ENCODE measurements at places on chromosomes 7 and 10.

- no peak for DNase-seq
These were observed 39.2 kb downstream of the DNAJC9 start for GRCh38 chr10:73207883-73208282.

DNA sequence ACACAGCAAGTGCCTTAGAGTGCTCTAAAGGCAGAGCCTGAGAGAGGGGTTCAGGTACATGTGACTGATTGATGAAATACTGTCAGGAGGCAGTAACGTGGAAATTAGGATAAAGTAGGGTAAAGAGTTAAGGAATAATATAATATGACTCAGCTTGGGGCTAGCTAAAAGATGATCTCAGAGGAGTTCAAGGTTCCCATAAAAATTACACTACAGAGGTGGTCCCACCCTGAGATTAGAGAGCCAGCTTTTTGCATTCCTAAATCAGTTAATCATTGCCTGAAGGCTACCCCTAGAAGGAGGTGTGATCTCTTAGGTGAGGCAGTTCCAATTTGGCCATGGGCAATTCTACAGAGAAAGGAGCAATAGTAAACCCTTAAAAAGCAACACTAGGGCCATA, 5.8 kb downstream of the LIPJ start:
- no peak for DNase-seq

DNA sequence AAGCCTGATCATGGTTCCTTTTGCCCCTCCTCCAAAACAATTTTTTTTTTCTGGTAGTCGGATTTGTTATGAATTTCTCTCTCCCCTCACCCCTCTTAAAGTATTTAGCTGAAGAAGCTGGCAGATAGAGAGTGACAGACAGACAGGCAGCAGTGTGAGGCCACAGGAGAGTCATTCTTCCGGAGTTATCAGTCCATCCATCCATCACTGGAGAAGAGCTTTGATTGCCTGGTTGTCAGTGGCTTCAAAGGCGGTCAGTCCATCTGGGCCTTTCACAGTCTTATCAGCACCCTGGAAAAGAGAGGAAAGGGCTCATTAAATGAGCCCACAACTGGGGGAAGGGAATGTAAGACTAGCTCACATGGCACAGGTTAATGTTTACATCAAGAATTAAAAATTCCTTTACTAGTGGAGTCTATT, 47.4 kb downstream of the MTPN start:
- DNase-seq: no peak

GRCh38 chr7:84070770-84071169, 123.8 kb downstream of the SEMA3A start:
- DNase-seq: no peak

DNA sequence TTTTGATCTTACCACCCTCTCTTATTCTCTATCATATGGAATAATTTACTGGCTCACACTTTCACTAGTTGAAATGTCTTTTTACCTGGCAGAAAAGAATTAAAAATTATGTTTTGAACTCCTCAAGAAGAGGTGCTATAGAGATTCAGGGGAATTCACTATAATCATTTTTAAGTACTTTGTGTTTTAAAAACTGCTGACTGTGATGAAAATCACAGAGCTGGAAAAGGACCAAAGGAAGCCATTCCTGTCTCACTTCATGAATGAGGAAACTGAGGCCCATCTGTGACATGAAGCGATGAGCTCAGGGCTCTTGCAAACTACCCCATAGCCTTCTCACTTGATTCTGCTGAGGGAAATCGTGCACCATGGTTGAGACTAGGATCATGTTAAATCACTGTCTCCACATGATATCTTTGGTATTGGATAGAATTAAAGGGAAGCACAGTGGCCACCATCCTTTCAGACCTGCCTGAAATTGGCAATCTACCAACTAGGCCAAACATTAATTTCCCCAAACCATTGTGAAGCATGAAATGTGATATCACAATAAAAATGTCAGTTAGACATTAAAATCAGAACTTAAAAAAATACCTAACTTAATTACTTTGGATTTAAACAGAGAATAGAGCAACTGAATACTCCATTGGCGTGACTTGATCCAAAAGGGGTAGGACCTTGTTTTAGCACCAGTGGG, 141.0 kb downstream of the FZD1 start:
- no peak for DNase-seq

DNA sequence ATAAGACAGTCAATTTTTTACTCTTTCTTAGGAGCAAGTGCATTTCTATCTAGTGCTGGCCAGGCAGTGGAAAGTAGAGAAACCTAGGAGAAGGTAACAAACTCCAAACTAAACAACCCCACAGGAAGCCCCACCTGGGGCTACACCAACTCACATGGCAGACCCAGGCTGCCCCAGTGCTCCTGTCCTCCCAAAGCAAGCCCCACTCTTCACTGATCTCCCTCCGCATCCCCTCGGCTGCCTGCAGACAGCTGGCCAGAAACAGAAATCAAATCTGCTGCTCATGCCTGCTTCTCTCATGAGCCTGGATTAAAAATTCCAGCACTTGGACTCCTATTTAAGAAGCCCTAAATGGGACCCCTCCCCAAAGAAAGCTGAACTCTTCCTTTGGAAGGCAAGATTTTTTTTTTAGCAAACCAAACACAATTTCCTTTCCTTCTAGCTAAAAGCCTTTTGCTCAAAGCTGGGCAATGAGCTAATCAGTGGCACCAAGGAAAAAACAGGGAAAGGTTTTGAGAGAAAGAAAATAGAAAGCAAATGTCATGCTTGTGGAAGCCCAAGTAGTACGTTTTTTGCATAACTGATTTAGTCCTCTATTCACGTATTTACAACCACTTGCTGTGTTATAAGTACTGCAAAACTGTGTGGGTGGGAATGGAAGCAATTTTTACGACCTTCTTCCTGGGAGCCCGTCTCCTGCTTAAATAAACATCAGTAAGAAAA, 10.8 kb downstream of the PDE1C start:
- DNase-seq: no peak

DNA sequence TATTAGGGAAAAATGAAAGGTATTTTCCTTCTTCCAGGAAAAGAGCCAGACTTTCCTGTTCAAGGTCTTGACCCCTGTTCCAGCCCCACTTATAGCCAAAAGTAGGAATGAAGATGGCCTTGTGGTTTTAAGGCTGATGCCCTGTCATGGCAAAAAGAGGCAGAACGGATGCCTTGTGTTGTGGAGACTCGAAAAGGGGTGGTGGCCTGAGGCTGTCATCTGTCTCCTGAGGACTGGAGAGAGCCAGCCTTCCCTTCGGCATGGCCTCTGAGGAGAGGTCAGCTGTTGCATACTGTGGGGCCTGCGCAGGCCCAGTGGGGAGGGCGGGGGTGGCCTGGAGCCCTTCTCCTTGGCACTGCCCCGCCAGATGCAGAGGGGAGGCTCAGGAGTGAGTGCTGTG, 166.0 kb upstream of the EEPD1 start:
- DNase-seq: no peak

DNA sequence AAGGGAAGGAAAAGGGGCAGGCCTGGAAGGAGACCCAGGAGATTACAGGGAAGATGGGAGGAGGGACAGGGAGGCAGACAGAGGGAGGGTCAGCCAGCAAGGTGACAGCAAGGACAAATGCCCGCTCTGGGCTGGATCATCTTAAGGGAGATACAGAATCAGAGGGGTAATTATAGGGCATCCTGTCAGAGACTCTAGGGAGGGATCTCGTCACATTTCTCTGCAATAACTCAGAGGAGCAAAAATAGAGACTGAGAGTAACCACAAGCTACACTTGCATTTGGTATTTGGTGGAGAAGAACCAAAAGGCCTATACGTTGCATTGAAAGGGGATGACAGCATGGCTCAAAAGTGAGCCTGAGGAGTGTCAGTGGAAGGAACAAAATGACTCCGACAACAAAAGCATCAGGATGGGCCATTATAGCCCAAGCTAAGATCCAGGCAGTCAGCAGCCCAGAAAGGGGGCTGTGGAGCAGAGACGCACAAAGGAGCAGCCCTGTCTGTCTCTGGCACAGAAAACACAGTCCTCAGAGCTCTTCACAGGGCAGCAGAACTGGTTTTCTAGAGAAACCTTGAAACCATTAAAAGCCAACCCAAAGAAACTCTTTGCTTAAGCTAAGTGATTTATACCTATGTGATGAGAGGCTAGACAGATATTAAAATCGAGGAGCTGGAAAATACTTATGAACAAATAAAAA, 430.2 kb upstream of the VSTM2A start:
- no peak for DNase-seq

- DNase-seq: no peak
These were observed 130.4 kb downstream of the MAD1L1 start for GRCh38 chr7:2102375-2102723.

GRCh38 chr7:132255115-132255797, 321.0 kb downstream of the PLXNA4 start:
- DNase-seq: no peak

- DNase-seq: no peak
These were observed 17.0 kb upstream of the LIMK1 start for GRCh38 chr7:74066626-74067025.

DNA sequence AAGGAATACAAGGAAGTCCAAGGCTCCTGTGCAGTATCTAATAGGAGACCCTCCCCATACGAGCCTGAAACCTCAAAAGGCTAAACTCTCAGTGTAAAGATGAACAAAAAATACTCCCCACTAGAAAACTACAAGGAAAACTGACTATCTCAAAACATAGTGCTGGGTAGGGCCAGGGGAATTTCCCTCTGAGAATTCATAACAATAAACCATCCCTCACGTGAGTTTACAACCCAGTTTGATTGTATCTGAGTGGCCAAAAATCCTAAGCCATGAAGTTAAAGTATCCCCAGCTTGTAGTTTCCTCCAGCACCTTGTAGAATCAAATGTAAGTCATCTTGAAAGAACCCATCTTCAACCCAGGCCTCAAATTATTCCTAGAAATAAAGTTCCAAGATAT, 293.4 kb downstream of the CELF2 start:
- DNase-seq: no peak

DNA sequence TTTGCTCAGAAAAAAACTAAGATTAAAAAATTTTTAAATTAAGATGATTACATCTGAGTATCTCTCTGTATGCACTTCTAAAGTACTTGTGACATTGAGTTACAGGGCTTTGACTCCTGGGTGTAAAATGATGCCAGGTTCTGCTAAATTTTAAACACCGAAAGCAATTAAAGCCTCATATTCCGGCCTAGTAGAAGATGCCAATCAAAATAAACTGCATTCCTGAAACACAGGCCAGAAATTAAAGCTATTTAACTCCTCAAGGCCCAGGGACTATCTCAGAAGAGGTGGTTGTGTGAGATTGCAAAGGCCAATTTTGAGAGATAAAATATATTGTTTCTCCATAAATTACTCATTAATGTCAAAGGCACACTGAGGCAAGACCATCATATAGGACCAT, 388.3 kb downstream of the KIF20B start:
- no peak for DNase-seq

DNA sequence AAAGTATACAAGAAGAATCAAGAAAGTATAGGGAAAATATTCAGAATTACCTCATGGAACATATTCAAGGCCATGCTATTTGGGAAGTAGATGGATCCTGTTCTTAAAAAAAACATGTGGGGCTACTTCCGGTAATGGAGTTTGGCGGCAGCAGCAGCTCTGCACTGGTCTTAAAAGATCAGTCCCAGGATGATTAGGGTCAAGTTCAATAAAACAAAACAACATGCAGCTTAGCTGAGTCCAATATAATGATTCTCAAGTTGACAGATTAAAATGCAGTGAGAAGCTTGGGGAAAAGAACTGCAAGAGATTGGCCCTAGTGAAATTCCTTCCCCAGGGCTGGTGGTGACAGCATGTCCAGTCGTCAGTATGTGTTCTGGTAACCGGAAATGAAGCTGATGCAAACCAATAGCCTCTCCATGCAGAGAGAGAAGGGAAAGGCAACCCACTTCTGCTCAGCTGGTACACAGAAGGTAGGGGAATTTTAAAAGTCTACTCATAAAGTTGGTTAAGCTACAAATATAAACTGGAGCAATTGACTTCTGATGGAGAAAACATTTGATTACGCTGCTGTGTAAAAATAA, 305.1 kb upstream of the IMMP2L start:
- DNase-seq: no peak

DNA sequence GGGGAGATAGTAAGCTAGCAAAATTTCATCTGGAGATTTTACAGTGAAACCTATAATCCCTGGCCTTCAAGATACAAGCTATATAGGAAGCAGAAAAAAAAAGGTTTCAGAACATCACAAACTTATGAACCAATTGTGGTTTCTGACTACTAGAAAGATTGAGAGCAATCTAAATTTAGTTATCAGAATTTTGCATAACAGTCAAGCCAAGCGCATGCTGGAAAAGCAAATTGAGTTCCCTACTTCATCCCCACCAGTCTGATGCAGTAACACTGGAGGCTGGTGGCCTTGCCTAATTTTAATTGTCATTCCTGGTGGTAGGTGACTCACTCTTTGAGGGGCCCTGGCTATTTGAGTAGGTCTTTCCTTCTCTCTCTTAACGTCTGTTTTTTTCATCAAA, 46.3 kb upstream of the ELMO1 start:
- DNase-seq: no peak

- no peak for DNase-seq
These were observed 6.9 kb upstream of the MRPS24 start for GRCh38 chr7:43876241-43876640.

DNA sequence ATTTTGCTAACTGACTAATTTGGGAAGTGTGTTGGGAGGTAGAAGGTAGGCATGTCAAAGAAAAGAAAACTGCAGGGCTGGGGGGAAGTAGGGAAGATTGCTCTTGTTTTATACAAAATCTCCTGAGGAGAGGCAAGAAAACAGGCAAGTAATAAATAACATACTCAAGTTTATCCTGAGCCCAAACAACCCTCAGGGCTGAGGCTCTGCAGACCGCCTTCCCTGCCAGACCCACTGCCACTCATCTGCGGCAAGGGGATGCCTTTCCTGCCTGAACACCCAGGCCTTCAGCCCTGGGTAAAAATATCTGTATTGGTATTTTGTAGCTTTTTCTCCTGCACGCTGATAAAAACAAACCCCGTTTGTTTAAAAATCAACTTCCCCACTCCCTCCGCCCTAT, 399.8 kb upstream of the NFE2L3 start:
- DNase-seq: no peak

- no peak for DNase-seq
These were observed 6.2 kb upstream of the MACC1 start for GRCh38 chr7:20223356-20223755.

- DNase-seq: no peak
These were observed 2.3 kb upstream of the CNNM1 start for GRCh38 chr10:99326871-99327270.

DNA sequence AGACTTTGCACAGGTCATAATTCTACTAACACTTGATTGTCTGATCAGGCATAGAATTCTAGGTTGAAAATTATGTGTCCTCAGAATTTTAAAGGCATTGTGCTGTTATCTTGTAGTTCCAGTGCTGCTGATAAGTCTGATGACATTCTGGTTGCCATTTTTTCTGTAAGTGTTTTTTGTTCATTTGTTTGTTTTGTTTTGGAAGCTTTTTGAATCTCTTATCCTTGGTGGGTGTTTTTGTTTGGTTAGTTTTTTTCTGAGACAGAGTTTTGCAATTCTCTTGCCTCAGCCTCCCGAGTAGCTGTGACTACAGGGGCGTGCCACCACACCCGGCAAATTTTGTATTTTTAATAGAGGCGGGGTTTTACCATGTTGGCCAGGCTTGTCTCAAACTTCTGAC, 178.9 kb downstream of the CCDC71L start:
- DNase-seq: no peak
